Stimulated activated CD4-positive, alpha-beta T cell treated with anti-CD3 and anti-CD28 coated beads, Interleukin-1b, Interleukin-23, amount 100 ng/mL, for 24 hours (primary cell): ENCODE measurements at places on chromosomes 6 and 20.

- DNase-seq = no peak
Observed at GRCh38 chr6:137473598-137473997, 20.6 kb downstream of the OLIG3 start.

DNA sequence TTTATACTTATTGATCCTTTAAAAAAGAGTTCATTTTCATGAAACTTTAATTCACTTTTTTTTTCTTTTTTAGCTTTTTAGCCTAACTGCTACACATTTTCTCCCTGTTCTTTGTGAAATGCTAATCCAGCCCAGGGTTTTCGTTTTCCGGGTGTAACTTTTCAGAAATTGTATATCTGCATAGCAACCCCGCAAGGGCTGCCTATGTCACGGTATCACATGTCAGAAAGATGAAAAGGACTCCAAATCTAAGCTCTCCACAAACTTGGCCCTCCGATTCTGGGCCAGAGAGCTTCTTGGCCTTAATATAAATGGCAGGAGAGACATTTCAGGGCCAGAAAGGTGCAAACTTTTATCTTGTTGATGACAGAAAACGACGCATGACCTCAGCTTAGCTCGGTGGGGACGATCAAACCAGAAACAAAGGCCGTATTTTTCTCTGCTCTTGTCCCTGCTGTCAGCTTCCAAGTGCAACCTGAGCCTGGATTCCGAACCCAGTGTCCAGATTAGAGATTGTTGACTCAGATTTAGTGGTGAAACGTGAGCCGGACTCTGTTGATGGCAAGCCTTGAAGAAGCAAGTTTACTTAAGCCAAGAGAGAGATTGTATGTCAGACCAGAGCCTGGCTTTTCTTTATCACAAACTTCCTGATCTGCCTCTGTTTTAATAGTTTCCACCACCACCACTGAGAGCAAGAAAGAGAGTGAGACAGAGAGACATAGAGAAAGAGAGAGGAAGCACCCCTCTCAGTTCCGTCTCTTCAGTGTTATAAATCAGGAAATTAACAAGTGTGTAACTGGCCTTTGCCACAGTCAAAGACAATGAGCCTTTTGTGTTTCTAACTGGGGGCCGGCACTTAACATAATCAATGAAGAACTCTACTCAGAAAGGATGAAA, 157.8 kb downstream of the SCML4 start:
- no peak for DNase-seq

GRCh38 chr6:9139746-9140145, 704.4 kb upstream of the SLC35B3 start:
- DNase-seq = no peak

- no peak for DNase-seq
Observed at GRCh38 chr20:63004607-63005364, 2.0 kb downstream of the BHLHE23 start.

GRCh38 chr6:88815491-88815890, 147.9 kb downstream of the RNGTT start:
- no peak for DNase-seq

DNA sequence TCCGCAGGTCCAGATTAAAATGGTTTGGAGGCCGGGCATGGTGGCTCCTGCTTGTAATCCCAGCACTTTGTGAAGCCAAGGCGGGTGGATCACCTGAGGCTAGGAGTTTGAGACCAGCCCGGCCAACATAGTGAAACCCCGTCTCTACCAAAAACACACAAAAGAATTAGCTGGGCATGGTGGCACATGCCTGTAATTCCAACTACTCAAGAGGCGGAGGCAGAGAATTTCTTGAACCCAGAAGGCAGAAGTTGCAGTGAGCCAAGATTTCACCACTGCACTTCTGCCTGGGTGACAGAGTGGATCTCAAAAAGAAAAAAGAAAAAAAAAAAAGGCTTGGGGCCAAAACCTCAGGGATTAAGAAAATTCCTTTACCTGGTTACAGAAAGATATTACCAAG, 30.5 kb downstream of the C6orf15 start:
- DNase-seq = no peak

DNA sequence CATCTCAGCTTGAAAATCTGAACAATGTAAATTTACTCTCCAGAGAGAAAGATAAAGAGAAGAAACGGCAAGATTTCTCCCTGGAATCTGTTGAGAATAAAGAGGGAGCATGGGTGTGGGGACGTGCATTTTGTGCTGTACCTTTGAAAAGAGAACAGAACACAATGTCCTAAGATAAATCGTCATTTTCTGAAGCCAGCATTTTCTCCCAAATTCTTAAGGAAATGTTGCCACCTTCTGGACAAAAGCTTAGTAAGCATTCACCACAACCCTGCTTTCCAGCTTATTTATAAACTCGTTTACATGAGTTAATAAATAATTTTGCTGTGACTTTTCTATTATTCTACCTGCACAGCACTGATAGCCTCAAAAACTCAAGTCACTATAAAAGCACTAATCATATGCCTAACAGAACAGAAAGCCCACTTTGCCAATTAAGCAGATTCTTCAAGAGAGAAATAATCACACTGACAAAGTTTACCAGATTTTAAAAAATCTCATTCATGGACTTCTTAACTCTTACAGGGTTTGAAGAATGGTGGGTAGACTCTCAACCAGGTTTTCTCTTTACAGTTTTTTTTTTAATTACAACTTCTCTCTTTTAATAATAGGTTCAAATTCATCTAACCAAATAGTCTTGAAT, 155.8 kb downstream of the MBOAT1 start:
- DNase-seq = no peak

- DNase-seq = no peak
Observed at GRCh38 chr20:37726321-37726720, 32.5 kb downstream of the CTNNBL1 start.

DNA sequence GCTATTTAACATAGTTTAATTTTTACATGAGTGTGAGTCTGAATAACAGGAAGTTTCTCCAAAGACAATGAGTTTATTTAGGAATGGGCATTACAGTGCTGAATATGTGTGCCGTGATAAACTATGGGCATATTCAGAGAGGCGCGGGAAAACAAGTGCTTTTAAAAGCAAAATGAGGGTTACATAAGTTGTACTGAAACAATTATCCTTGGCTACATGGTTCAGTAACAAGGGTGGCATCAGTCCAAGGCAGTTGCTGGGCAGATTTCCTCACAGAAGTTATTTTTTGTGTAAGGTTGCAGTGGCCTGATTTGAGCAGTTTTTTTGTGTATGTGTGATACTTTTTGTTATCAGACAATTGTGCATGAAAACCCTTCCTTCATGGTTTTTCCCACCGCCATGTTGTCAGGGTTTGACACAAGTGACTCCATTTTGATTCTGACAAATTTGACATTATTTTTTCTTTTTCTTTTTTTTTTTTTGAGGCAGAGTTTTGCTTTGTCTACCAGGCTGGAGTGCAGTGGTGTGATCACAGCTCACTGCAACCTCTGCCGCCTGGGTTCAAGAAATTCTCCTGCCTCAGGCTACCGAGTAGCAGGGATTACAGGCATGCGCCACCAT, 22.3 kb upstream of the PXDC1 start:
- no peak for DNase-seq
